Stimulated activated CD4-positive, alpha-beta T cell treated with anti-CD3 and anti-CD28 coated beads, Interleukin-4, amount 100 ng/mL, for 24 hours (primary cell): ENCODE measurements at places on chromosomes 6 and 20.
A peak's percentile ranks its signal among the peaks of the same experiment; 100 is the strongest.

GRCh38 chr6:32895006-32895345 lies 41.0 kb downstream of the PSMB9 start:
- no peak for DNase-seq

DNA sequence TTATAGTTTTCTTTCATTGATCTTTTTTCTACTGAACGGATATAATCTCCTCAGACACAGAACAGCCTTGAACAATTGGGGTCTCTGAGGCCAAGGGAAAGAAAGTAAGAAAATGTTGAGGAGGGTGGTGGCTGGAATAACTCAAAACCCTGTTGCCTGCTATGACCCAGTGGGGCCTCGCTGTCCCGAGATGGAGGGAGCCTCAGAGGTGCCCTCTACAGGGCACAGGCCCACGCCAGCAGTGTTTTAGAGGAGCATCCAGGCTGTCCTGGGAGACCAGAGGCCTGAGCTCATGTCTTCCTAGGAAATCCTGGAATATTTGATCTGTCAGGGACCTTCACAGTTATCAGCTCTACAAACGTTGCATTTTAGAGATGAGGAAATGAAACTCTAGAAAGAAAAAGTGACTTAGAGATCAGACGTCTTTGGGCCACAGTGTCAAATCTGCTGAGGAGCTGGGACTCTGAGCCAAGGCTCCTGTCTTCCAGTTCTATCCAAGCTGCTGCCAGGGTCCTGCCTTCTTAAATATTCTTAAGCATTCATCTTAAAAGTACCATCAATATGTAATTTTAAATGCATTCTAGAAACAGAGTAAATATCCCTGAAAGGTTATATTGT lies 26.3 kb downstream of the ALDH5A1 start:
- DNase-seq: peak; percentile 40

DNA sequence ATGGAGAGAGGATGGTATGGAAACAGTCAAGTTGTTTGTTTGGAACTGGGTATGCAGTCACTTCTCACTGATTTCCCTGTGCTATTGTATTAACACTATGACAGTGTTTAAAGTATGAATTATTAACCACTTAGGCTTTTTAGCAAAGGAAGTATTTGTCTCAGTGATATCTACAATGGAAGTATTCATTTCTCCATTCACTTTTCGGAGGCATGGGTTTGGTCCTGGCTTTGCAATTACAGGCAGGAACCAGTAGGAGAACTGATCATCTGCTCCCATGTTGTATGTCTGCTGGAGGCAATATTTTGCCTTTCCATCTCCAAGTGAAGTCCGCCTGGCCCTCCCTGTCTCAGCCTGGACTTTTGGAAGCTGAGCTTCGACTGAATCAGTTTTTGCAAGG lies 30.6 kb upstream of the EXOC2 start:
- DNase-seq: no peak

- DNase-seq: no peak
Measured at GRCh38 chr6:112503091-112503596, 156.0 kb downstream of the RFPL4B start.

GRCh38 chr6:131946992-131947955 lies 3.9 kb downstream of the CCN2 start:
- DNase-seq: no peak

DNA sequence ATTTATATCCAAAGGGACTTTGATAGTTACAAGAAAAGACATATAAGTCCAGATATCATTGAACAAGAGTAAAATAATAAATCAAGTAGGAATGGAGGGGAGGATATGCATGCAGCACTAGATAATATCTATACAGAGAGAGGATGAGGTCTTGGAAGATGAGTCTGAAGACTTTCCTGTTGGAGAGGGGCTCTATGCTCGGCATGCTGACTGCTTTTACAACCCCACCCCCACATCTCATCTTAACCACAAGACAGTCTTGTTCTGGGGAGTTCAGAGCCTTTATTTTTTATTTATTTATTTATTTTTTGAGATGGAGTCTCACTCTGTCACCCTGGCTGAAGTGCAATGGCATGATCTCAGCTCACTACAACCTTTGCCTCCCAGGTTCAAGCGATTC lies 48.4 kb upstream of the IER3 start:
- no peak for DNase-seq

GRCh38 chr6:30200551-30201281 lies 12.5 kb downstream of the TRIM26 start:
- DNase-seq: no peak

- DNase-seq: no peak
Measured at GRCh38 chr6:31645325-31645724, 7.1 kb downstream of the BAG6 start.

DNA sequence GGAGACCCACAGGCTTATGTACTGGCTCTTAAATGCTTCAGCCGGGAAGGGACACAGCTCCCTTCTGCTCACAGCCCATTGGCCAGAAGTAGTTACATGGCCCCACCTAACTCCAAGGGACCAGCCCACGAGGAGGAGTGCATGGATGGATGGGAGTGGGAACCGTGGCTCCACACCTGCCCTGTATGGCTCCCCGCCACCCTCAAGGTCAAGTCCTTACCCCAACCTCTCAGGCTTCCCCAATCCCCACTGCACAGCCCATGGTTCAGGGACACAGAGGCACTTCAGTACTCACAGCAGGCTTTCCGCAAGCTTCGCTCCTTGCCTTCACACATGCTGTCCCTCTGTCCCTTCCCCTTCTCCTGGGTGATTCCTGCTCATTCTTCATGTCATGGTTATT lies 137.9 kb upstream of the KCNG1 start:
- DNase-seq: no peak

DNA sequence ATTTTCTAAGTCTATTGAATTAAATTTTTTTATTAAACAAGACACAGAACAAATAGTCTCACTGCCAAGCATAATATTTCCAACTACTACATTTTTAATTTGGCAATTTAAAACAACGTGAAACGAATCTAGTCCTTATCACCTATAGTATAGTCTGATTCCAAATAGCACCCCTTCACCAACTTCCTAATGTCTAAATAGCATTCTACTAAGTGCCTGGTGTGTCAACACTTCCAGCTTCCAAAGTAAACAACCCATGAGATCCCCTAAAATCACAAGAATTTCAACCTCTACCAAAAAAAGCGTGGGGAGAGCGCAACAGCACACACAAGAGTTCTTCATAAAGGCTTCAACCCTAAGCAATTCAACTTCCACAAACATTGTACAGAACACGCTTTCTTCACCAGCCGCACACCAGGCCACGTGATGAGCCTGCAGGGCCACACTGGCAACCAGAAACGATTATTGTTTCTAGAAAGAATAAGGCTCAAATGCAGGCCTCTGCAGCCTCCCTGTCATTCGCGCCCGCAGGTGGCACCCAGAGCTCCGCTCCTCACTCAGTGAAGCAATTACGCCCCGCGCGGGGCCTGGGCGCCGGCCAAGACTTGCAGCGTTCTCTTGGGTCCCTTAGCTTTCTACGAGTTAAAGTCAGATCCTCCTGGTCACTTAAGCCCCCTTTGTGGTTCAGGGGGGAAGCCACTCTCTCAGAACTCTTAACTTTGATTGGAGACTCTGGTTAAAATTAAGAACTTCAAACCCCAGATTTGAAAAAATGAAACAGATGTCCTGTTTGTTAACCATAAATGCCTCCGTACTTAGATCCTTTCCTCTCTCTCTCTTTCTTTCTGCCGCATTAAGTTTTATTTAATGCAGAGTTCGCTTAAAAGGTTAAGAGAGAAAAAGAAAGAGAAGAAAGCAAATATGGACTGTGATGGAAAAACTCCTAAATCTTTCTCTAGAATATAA lies 18.3 kb downstream of the SIM1 start:
- DNase-seq: no peak

DNA sequence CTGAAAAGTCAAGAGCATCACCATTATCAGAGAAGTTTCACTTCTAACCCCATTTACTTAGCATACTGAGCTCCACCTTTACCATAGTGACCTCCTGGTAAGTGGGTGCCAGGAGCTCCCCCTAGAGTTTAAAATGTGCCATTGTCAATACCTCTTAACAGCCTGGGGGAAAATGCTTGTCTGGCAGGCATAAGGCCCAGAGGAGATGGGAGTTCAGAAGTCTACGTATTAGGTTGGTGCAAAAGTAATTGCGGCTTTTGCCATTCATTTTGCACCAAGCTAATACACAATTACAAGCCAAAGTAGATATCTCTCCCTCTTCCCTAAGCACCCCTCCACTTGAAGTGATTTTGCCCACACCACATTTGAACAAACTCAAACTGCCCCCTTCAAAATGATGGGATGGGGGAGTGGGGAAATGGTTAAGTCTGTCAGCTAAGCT lies 919.0 kb downstream of the KIF16B start:
- no peak for DNase-seq

GRCh38 chr20:22502731-22503191 lies 81.6 kb downstream of the FOXA2 start:
- no peak for DNase-seq

DNA sequence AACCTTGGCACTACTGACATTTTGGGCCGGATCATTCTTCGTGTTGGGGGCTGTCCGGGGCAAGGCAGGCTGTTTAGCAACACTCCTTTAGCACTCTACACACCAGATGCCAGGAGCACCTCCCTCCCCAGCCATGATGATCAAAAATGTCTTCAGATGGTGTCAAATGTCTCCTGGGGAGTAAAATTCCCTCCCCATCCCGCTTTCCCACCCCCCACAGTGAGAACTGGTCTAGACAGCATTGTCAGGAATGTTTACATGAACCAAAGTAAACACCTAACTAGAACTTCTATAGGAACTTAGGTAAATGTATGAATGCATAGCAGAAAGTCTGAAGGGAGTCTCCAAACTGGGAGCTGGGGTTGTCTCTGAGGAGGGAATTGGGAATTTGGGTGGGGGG lies 70.0 kb upstream of the TOP1 start:
- no peak for DNase-seq

DNA sequence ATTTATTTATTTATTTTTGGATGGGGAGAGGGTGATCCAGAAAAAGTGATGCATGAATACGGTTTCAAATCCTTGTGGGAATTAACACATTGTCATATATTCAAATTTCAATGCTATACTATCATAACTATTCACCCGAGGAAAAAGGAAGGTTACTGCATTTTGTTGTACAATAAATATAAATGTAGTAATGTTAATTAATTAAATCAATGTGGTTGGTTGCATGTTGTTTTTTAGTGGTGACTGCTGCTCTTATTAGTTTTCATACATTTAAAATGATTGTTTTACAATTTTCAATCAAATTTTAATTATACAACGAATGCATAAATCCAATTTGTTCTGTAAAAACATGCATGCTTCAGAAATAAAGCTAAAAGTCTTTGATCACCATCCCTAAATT lies 180.5 kb downstream of the ZFP64 start:
- DNase-seq: no peak

DNA sequence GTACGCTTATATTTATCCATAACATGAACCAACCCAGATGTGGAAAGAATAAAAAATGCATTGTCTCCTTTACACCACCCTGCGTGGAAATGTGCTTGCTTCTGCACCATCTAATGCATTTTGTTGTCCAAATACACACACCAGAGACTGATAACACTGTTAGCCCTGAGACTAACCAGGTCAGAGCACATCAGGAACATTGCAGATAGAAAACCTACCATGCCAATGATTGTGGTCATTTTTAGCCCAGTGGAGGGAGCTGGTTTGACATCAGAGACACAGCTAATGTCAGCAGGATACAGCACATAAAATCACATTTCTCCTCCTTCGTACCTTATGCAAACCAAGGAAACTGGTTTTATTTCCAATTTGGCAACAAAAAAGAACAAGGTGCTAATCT lies 528.7 kb downstream of the DOK5 start:
- no peak for DNase-seq

DNA sequence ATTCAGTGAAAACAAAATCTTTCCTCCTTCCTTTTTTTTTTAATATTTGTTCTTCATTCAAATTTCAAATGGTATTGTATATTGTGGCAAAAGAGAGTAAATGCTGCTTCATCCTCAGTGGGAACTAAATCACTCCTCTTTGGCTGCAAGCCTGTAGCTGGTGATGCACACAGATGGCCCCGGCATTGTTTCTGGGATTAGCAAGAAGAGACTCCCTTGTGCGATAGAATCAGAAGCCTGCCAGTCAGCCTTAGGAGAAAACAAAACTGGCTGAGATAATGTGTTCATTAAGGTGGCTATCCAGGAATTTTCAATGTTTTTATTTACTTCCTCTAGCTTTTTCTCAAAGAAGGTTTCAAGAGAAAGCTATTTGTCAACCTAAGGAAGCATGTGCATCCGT lies 20.7 kb upstream of the ELOVL2 start:
- DNase-seq: no peak

DNA sequence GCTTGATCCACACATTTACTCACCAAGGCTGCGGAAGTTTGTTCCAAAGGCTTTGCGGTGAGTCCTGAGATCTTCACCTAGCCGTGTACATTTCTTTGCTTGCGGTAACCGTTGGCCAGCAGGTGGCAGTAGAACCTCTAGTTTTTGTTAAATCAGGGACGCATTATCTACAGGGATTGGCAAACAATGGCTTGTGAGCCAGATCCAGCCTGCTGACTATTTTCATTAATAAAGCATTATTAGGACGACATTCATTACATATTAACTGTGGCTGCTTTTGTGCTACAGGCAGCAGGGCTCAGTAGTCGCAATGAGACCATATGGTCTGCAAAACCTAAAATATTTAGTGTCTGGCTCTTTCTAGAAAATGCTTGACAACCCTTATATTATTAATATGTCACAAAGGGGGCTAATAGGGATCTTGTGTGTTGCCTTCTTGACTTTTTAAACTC lies 174.1 kb downstream of the DOK5 start:
- DNase-seq: peak; percentile 76

- DNase-seq: no peak
Measured at GRCh38 chr6:8831366-8832152, 396.2 kb upstream of the SLC35B3 start.

- DNase-seq: no peak
Measured at GRCh38 chr6:15270402-15270801, 24.5 kb downstream of the JARID2 start.

GRCh38 chr20:48783533-48784272 lies 44.1 kb downstream of the PREX1 start:
- peak; percentile 52 for DNase-seq

DNA sequence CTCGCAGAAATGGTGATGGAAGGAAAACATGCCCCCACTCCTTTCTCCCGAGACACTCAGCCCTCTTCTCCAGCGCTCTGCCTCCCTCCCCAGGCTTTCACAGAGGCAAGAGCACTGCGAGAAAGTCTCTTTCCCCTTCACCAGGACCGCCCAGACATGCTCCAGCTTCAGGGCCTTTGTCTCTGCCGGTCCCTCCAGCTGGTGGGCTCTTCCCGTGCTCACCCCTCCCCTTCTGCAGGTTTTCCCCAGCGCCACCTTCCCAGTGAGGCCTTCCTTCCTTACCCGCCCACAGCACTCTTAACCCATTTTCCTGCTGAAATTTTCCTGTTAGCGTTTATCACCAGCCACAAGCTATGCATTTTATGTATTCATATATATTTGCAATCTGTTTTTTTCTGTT lies 86.2 kb downstream of the TFAP2C start:
- no peak for DNase-seq

- no peak for DNase-seq
Measured at GRCh38 chr6:9316831-9317230, 881.5 kb upstream of the SLC35B3 start.

DNA sequence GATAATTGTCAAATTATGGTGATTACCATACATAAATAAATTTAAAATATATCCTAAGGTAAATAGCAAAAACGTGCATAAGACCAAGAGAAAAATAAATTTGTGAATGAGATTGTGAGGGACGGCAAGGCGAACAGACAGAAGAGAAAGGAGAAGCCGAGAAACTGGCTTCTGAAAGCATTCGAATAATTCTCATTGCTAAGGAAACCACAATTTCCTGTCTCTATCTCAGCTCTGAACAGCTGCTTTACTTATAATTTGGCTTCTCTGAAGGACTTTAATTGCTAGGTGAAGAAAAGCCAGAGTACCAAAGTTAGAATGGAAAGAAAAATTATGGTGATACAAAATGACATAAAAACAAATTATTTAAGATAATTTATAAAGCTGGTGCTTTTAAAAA lies 79.0 kb upstream of the RGS17 start:
- no peak for DNase-seq
